ENCODE measurements at places on chromosomes 6 and 20. TPM values are rescaled to one million over a fixed set of nuclear protein-coding genes. Genes with fewer than 3 reads are reported as not detected.

Gene IDH3B
- total RNA-seq = 174 TPM

Gene TP53TG5
- total RNA-seq = not detected

Gene RIPOR2
- 0.31 TPM for total RNA-seq

Gene OTOR
- not detected for total RNA-seq

Gene TMEM74B
- total RNA-seq = 4.1 TPM

Gene MAP7
- 7.8 TPM for total RNA-seq

Gene CTCFL
- 14.2 TPM for total RNA-seq

Gene PAK5
- total RNA-seq = 0.22 TPM

Gene TBCC
- total RNA-seq = 65.8 TPM

Gene MDFI
- total RNA-seq = 205 TPM

Gene TIAM2
- total RNA-seq = 10.2 TPM

Gene CRISP3
- not detected for total RNA-seq

Gene MMP24
- total RNA-seq = 14.8 TPM

Gene C6orf141
- 8.7 TPM for total RNA-seq

Gene GMDS
- total RNA-seq = 10.5 TPM

All from H7 (cell line).